ENCODE measurements at places on chromosomes 7 and 10. TPM values are rescaled to one million over a fixed set of nuclear protein-coding genes. Genes with fewer than 3 reads are reported as not detected.

Gene SNX10
- 73.0 TPM for total RNA-seq

Gene DNAJC12
- total RNA-seq = 0.51 TPM

Gene EBLN1
- not detected for total RNA-seq

Gene CYP3A7
- not detected for total RNA-seq

Gene ADAM22
- total RNA-seq = 8.1 TPM

Gene TFR2
- 0.94 TPM for total RNA-seq

Gene CNPY1
- not detected for total RNA-seq

Gene TSPAN33
- total RNA-seq = 7.7 TPM

Gene AOC1
- not detected for total RNA-seq

Gene GLRX3
- 39.0 TPM for total RNA-seq

Gene STEAP2
- 18.6 TPM for total RNA-seq

Gene CCDC6
- 21.5 TPM for total RNA-seq

Gene SLC26A3
- total RNA-seq = 0.85 TPM

Gene CCNY
- total RNA-seq = 47.8 TPM

Gene EN2
- not detected for total RNA-seq

Gene OPALIN
- not detected for total RNA-seq

Gene PLAC9
- total RNA-seq = 62.8 TPM

Gene MAD1L1
- 21.1 TPM for total RNA-seq

Gene CYP26A1
- not detected for total RNA-seq

Gene SLC18A3
- total RNA-seq = not detected

Gene PDAP1
- 34.6 TPM for total RNA-seq

Gene HSPA12A
- 18.3 TPM for total RNA-seq

Gene NODAL
- total RNA-seq = not detected

Gene GARS1
- 36.4 TPM for total RNA-seq

Gene ASAH2B
- 1.1 TPM for total RNA-seq

Gene RADIL
- total RNA-seq = 5.5 TPM

Gene FZD8
- total RNA-seq = 0.82 TPM

Gene ATP6V0A4
- total RNA-seq = not detected

Gene CACNA2D1
- total RNA-seq = 41.8 TPM

Gene STEAP4
- 87.1 TPM for total RNA-seq

Gene OLAH
- not detected for total RNA-seq

Gene CAMK1D
- total RNA-seq = 8.8 TPM

Gene MET
- total RNA-seq = 49.5 TPM

Gene SEC31B
- 14.3 TPM for total RNA-seq

Gene ATOH7
- not detected for total RNA-seq

Gene VWC2
- 0.22 TPM for total RNA-seq

Gene MAPK8
- 72.2 TPM for total RNA-seq

Gene C7orf57
- total RNA-seq = 0.22 TPM
